ENCODE measurements at places on chromosomes 13 and 19.

DNA sequence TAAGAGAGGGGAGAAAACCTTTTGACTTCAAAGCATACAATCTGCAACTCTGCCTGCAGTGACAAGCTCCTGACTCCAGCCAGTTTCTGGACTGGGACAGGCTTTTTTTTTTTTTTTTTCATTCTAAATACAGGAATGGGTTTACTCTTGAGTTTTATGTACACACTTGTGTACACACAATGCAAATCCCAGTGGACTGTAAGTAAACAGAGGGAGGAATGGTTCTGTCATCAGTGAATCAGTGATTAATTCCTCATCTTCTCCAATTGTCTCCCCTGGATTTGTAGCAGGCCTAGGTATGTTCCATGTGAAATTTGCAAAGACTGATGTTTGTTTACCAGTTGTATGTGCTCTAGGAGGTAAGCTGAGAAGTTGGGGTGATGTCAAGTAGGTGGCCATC, 184.8 kb downstream of the SHISA2 start:
- DNase-seq, result no peak

- DNase-seq, result no peak
Measured at GRCh38 chr13:46405457-46405856, 18.4 kb upstream of the RUBCNL start.

- no peak for DNase-seq
Measured at GRCh38 chr13:40273253-40274025, 393.0 kb downstream of the FOXO1 start.

GRCh38 chr19:13098277-13099072, 4.2 kb downstream of the LYL1 start:
- no peak for DNase-seq

- DNase-seq, result no peak
Measured at GRCh38 chr13:26262156-26262555, 8.2 kb downstream of the CDK8 start.

GRCh38 chr13:24693862-24694471, 13.8 kb downstream of the ATP12A start:
- no peak for DNase-seq

- DNase-seq, result no peak
Measured at GRCh38 chr19:28019371-28019770, 1193.6 kb downstream of the UQCRFS1 start.

DNA sequence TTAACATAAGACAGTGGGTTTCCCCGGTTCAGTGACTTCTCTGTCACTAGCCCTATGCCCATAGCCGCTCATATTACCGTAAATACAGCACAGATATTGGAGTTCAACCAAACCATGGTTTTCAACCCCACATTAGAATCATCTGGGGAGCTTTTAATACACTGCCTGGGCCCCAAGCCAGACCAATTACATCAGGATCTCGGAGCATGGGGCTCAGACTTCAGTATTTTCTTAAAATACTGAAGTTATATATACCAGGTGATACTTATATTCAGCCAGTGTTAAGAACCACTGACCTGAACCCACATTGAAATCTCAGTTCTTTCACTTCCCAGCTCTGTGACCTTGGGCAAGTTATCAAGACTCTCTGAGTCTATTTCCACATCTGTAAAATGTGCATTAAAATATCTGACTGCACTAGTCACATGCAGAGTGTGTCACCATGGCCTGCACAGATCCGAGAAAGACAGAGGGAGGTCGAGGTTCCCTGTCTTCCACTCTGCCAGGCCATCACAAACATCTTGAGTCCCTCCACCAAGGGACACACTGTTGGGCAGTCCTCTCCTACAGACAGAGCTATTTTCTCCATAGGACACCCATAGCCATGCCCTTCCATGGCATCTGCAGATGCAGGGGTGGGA, 32.2 kb upstream of the IPO5 start:
- DNase-seq, result no peak

DNA sequence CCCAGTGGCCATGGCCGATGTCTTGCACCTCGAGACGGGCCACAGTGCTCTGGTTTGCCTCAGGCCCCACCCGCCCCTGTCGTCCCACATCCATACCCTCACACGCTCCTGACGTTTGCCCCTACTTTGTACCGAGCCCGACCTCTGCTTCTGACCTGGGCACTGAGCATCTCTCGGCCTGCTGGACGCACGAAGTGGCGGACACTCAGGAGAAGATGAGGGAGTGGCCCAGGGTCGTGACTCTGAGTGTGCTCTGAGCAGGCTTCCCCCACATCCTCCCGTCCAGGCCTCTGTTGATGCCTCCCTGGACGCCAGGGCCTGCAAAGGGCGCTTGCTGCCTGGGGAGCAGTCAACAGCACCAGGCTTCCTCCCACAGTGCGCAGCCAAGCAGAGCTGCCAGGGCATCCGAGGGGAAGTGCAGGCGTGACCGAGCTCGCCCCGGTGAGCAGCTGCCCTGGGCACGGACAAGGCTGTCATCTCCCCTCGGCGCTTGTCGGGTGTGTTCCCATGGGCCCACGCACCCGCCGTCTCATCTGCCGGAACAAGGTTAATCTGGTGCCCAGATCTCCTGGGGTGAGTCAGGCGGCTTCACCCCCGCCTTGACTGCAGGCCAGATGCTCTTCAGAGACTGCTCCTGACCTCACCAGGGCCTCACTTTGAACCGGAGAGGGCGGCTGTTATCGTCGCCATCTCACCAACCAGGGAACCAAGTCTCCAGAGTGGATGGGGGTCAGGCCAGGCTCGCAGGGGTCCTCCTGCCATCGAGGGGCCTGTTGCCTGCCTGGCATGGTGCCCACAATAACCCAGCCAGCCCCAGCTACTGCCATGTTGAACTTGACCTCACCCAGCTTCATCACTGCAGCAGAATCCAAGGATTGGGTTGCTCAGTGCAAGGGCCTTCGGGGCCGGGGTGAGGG, 27.2 kb downstream of the COMP start:
- DNase-seq, result no peak

Measured in activated CD8-positive, alpha-beta memory T cell treated with anti-CD3 and anti-CD28 coated beads for 48 hours (primary cell).